NCI-H524 (cell line): ENCODE measurements at places on chromosomes 1 and 21.
A peak's percentile ranks its signal among the peaks of the same experiment; 100 is the strongest.

GRCh38 chr21:41201385-41201784 is 33.4 kb downstream of the BACE2 start:
- no peak for DNase-seq

GRCh38 chr1:19044471-19044870 is 88.0 kb upstream of the IFFO2 start:
- DNase-seq, result no peak

DNA sequence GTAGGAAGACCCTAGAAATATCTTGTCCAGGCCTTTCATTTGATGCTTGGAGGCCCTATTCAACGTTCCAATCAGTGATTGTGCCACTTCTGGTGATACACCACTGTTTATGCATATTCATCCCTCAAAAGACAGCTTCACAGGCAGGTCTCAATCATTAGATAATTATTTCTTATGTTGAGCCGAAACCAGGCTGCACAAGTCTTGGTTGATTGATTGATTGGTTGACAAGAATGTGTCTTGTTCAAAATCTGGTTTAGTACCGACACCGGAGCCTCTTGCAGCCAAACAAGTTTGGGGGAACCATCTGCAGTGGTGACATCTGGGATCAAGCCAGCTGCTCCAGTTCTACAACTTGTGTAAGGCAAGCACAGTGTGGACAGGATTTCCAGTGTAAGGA is 20.1 kb downstream of the C8A start:
- peak; percentile 36 for DNase-seq

GRCh38 chr1:185393815-185394214 is 76.8 kb upstream of the IVNS1ABP start:
- no peak for DNase-seq

DNA sequence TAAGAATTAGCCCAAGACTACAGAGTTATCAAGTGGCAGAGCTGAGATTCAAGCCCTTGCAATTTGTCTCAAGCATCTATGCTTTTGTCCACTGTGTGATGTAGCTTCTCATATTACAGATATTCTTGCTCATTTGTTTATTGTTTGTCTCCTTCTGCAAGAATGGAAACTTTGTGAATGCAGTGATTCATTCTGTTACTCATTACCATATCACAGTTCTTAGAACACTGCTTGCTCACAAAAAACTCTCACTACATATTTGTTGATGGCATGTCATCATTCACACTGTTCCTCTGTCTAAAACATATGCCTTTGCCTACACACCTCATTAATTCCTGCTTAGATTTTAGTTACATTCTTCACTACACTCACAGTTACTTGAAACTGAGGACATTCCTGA is 1198.9 kb downstream of the PLA2G4A start:
- no peak for DNase-seq

GRCh38 chr1:165773324-165773965 is 4.8 kb upstream of the TMCO1 start:
- no peak for DNase-seq

- DNase-seq, result no peak
Measured at GRCh38 chr1:21027805-21028204, 148.9 kb downstream of the EIF4G3 start.

GRCh38 chr1:41735139-41735538 is 183.6 kb downstream of the HIVEP3 start:
- no peak for DNase-seq

GRCh38 chr21:25647647-25648046 is 8.6 kb downstream of the JAM2 start:
- no peak for DNase-seq

- no peak for DNase-seq
Measured at GRCh38 chr1:185526344-185527307, 207.6 kb upstream of the HMCN1 start.

DNA sequence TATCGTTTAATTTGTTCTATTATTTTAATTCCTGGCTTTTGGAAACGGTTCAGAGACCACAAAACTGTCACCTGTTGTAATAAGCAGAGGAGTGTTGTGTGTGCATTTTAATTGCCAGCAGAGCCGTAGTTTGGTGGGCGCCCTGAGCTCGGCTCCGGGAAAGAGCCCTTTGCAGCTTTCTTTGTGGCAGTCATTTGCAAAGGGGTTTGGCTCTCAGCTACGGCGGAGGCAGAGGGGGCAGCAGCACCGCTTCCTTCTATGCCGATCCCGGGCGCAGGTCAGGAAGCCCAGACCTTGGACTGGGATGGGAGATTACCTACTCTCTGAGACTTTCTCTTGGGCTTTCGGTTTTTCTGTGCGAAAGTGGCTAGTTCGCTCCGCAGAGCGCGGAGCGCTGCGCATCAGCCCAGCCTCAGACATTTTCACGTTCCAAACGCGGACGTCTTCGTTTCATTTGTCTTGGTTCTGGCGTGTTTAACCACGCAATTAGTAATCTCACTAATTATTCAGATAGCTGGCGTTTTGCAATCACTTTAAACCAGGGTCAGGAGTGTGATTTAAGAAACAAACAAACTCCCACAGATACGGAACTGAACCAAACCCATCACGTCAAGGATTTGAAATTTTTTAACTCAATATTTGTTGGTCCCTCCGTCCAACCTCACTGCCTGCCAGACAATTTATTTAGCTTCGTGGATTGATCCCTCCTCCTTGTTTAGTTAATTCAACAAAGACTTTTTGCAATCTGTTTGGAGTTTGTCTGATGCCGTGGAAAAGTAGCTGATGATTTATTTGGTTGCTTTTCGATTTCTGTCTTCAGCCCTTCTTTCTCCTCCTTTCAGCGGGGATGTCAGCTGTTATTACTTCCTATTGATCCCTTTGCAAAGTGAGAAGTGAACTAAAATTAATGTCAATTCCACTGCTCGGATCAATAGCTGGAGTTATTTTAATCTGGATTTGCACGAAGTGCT is 3.9 kb downstream of the RNF220 start:
- peak; percentile 35 for DNase-seq
